Activated CD4-positive, CD25-positive, alpha-beta regulatory T cell treated with anti-CD3 and anti-CD28 coated beads, Interleukin-2, amount 50 U/mL, for 16 hours (primary cell): ENCODE measurements at places on chromosomes 5 and 9.

DNA sequence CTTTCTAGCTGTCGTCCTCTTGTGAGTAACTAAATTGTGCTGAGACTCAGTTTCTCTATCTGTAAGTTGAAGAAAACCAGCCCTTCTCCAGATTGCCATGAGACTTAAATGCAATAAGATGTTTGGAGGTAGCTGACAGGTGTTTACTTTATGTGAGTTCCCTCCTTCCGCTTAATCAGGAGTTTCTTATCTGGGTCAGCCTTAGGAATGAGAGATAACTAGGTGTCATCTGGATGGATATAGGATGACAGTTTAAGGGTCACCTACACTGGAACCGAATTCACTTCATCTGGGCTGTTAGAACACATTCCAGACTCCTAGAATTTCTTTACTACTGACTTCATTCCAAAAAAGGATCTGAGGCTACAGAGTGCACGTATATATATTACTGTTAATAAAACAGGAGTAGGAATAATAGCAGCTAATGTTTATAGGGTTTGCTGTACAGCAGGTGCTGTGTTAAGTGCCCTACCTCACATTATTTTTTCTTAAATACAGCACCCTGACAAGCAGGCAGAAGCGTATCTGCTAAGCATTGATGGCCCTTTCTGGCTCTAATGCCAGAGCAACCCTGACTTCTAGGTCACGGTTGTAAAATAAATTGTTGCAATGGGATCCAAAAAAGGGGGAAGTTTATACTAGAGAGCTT is 30.0 kb upstream of the CPEB4 start:
- no peak for DNase-seq

DNA sequence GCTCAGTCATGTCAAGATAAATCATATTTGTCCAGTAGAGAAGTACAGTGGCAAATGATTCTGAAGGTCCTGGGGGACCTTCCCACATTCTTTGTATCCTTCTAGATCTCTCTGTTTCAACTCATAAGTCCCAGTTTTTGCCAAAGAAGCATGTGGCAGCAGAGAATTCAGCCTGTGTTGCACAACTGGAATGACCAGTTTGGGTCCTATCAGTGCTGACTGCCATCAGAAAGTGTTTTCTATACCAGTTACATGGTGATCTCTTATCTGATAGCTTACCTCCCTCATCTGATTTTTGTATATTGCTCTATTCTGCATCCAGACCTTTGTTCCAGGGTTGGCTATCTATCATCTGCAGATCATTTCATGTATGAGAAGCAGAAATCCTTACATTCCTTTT is 21.7 kb downstream of the GM2A start:
- no peak for DNase-seq

- DNase-seq, result no peak
These were observed 87.5 kb downstream of the CAMK4 start for GRCh38 chr5:111311666-111312065.

GRCh38 chr5:33372721-33373472 is 67.9 kb upstream of the TARS1 start:
- no peak for DNase-seq

- DNase-seq, result no peak
These were observed 41.4 kb downstream of the S1PR3 start for GRCh38 chr9:89032661-89033060.

DNA sequence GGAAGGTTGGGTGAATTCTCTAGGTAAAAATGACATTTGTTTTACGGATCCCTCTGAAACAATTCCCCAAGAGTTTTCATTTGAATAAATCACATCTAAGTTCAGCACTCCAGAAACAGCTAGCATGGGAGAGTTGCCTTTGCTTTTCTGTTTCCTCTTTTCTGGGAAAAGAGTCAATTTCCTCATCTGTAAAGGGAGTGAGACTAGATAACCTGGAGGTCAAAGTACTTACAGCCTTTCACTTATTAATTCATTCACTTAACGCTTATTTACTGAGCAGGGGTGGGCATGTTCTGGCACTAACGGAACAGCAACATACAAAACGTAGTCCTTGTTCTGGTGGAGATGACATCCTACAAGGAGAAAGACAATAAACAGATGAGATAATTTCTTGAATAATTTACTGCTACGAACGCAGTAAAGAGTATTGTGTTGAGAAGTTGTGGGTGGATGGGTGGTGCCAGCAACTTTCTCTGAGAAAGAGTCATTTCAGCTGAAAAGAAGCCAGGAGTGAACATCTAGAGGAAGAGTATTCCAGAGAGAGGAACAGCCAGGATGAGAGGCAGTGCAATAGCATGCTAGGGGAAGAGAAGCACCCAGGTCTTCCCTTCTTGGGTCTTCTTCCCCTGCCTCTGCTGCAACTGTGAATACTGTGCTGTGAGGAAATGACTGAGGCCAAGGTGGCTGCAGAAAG is 335.6 kb downstream of the ZSWIM6 start:
- no peak for DNase-seq

- no peak for DNase-seq
These were observed 68.9 kb downstream of the WDR41 start for GRCh38 chr5:77423022-77423750.

DNA sequence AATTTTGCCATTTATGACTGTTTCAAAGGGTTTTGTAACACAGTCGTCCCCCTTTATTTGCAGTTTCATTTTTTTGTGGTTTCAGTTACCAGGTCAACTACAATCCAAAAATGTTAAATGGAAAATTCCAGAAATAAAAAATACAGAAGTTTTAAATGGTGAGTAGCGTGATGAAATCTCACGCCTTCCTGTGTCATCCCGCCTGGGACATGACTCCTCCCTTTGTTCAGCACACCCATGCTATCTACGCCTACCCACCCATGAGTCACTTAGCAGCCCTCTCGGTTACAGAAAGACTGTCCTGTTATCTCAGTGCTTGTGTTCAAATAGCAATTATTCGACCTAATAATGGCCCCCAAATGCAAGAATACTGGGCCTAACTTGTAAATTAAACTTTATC is 765.3 kb upstream of the ADAMTS16 start:
- no peak for DNase-seq

DNA sequence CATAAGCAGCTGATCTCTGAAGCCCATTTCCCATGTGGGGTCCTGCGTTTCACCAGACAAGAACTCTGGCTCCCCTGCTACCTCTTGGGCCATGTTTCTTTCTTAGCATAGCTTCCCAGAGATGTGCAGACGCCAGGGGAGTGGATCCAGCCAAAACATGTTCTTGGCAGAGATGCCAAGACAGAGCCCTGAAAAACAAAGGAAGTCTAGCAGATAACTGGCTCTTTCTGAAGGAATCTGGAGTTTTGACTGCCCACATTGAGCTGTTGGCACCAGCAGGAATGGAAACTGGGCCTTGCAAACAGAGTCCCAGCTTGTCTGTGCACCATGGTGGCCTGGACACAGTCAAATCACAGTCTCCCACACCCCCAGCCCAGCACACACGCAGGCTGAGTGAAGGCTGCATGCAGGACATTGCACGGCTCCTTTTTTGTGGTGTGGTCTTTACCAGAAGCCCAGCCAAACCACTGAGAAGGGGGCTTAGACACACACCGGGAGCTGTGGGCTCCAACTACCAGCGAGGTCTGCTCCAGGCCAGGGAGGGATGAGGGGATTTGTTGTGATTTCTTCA is 114.7 kb downstream of the SNX18 start:
- DNase-seq, result no peak
